AG04449 (cell line): ENCODE measurements at places on chromosomes 3 and 15.
A peak's percentile ranks its signal among the peaks of the same experiment; 100 is the strongest.

DNA sequence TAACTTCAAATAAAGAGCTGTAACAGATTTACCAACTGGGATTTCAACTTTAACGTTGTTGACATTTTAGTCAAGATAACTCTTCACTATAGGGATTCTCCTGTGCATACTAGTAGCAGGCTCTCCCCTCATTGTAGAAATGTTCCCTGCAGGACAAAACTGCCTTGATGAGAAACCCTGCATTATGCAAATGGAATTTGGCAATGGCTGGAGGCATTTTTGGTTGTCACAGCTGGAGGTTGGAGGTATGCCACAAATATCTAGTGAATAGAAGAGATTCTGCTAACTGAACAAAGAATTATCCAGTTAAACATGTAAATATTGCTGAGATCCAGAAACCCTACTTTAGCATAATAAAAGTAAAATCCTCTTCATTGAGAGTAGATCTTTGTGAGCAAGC, 928.8 kb upstream of the ALCAM start:
- peak; percentile 24 for DNase-seq

DNA sequence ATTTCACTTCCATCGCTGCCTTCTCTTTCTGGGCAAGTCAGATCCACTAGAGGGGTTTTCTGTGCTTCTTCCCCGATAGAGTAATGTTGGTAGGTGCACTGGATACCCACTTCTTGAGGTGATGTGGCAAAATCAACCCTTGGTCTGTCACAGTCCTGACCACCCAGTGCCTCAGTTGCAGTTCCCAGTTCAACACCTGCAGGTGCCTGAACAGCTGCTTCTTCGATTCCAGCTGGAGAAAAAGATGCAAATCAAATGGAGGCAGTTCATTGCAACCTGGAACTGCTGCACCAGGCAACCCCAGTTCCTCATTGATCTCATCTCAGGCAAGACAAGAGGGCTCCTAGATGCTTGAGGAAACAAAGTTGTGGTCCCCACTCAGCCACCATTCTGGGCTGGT, 186.6 kb downstream of the UBE2E2 start:
- no peak for DNase-seq

- no peak for DNase-seq
These were observed 357.5 kb downstream of the FOXP1 start for GRCh38 chr3:71225951-71226564.

DNA sequence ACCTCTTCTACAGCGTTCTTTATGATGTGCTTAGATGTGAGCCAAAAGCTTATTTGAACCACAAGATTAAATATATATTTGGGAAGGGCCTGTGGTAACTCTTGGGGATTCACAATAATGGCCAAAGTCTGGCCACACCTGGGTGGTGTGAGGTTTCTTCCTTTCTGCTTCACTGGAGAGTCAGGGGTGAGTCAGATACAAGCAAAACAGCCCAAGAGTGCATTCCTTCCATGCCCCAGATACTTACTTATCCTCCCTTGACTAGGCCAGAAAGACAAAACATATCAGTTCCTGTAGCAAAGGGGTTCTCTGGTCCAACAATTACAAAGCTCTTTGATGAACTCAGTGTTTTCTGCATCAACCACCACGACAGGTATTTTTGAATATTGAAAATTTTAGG, 941 bp downstream of the ZBED2 start:
- peak; percentile 47 for DNase-seq

- no peak for DNase-seq
These were observed 297.6 kb downstream of the TBC1D5 start for GRCh38 chr3:17444865-17445264.

GRCh38 chr3:138681463-138682220, 73.1 kb downstream of the FAIM start:
- no peak for DNase-seq

GRCh38 chr3:177482048-177482691, 284.9 kb upstream of the TBL1XR1 start:
- DNase-seq: no peak

DNA sequence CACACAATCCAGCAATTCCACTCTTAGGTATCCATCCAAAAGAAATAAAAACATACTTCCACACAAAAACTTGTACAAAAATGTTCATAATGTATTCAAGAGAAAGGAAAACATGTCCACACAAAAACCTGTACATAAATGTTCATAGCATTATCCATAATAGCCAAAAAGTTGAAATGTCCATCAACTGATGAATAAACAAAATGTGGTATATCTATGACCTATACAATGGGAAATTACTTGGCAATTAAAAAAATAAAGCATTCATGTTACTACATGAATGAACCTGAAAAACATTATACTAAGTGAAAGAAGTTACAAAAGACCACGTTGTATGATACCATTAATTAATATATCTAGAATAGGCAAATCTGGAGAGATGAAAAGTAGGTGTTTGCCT, 17.9 kb downstream of the FRMD5 start:
- no peak for DNase-seq

DNA sequence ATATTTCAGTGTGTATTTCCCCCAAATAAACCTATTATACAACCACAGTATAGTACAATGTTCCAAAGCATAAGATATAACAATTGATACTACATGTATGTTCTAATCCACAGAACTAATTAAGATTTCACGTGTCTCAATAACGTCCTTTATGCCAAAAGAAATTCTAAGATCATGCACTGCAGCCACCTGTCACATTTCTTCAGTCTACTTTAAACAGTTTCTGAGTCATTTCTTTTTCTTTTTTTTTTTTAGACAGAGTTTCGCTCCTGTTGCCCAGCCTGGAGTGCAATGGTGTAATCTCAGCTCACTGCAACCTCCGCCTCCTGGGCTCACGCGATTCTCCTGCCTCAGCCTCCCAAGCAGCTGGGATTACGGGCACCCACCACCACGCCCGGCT, 190.2 kb downstream of the STAG1 start:
- no peak for DNase-seq

- no peak for DNase-seq
These were observed 1.0 kb downstream of the COPS2 start for GRCh38 chr15:49154359-49154758.

DNA sequence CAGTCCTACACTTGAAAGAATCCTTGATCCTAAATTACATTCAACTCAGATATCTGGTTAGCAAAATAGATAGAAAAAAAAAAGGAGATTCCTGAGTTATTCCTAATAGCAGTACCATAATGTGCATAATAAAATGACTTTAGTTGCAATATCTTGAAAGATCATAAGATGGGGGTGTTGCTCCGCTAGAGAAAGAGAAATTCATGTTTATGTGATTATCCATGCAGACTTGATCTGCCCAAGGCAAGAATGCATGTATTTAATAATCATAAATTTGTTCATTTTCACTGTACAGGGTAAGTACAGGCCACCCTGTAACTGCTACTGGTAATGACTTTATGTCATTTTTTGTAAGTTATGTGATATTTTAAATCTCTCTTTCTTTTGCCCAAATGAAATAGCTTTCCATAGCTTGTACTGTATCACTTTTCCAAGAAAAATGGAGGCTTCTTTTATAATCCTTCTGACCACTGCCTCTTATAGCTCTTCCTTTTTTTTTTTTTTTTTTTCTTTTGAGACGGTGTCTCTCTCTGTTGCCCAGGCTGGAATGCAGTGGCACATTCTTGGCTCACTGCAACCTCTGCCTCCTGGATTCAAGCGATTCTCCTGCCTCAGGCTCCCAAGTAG, 84.6 kb downstream of the HCN4 start:
- DNase-seq: no peak

GRCh38 chr15:67082007-67082536, 16.7 kb downstream of the SMAD3 start:
- DNase-seq: no peak

DNA sequence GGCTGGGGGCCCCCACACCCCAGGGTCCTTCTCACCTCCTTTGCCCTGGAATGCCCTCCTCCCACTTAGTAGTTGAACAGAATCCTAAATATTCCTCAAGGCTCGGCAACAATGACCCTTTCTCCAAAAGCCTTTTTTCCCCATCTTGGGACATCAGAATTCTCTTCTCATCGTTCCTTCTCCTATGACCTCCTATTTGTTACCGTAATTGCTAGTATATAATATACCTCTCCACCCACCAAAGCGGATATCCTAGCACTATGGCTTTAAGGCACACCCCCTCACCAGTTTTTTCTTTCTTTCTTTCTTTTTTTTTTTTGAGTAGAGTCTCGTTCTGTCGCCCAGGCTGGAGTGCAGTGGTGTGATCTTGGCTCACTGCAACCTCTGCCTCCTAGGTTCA, 16.8 kb downstream of the HDAC11 start:
- no peak for DNase-seq

DNA sequence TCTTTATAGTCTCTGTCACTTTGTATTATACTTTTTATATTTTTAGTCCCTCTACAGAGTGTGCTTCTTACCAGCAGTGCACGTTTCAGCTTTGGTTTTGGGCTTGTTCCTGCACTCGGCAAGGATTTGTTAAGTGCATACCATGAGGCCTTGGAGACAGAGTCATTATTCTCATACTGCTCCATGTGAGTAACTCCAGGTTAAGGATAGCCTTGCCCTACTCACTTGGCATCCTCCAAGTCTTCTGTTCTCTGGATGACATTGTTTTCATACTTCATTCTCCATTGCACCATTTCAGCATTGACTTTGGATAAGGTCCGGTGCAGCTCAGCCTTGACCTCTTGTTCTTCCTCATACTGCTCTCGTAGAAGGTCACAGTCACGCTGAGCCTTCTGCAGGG, 96.4 kb downstream of the MYH15 start:
- DNase-seq: no peak

- peak; percentile 19 for DNase-seq
These were observed 43.2 kb downstream of the MINAR1 start for GRCh38 chr15:79475306-79475705.

DNA sequence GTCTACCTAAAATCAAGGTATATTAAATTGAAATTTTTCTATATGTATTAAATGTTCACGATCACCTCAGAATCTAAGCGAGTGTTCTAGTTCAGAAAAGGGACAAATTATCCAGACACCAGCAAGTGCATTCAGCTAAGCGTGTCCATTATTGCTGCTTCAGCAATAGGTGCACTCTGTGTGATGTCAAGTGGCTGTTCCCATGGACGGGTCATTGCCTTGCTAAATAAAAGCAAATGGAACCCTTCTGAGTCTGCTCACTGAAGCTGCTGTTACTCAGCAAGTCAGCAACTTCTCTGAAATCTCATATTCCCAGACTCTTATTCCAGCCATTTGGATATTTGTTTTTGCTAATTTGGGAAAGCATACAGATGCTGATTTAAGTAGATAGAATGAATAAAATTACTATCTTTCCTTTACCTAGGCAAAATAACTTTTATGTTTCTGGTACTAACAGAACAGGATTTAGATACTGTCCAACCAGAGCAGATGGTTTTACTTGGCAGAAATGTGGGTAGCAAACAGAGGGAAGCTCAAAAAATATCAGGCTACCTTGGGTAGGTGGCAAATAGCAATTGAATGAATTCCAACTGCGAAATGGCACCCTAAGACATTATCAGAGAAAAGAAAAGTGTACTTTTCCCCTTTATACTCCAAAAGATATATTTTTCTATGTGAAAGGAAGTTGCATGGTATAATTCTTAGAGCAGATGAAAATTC, 407.0 kb downstream of the GAP43 start:
- no peak for DNase-seq

DNA sequence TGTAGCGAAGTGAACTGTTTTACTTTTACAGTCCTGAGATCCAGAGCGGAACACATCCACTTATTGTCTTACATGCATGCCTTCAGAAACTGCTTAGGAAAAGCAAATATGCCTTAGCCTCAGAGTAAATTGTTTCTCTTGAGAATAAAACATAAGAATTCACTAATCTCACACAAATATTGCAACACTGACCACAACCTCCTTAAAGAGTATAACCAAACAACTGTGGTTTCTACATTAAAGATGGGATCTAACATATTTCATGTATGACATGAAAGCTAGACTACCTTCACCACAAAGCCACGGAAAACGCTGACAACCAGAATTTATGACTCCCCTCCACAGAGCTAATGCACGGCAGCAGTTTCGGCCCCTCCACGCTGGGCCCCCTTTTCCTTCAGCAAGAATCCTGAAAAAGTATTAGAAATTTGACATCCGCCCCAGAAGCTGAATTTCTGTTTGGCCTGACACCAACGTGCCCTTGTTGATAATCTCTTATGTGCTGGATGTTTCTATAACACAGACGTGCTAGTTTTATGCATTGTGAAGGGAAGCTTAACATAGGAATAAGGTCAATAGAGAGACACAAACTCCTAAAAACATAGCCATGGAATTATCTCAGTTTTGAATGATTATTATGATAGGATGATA, 84.6 kb downstream of the GREM1 start:
- DNase-seq: peak; percentile 89

GRCh38 chr3:10555263-10555662, 49.9 kb upstream of the ATP2B2 start:
- no peak for DNase-seq

GRCh38 chr15:47293466-47294162, 423.7 kb upstream of the SEMA6D start:
- DNase-seq: peak; percentile 94

DNA sequence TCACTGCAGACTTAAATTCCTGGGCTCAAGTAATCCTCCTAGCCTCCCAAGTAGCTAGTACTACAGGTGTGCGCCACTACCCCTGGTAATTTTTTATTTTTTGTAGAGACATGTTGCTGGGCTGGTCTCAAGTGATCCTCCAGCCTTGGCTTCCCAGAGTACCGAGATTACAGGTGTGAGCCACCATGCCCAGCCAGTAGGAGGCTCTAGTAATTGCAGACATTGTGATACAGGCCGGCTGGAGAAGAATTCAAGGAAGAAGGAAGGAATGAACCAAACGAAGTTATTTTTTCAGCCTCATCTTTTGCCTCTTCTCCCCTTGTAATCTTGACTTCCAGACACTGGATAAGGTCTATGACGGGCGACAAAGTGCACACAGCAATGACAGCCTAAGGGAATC, 3.2 kb upstream of the PPP4R2 start:
- DNase-seq: no peak

DNA sequence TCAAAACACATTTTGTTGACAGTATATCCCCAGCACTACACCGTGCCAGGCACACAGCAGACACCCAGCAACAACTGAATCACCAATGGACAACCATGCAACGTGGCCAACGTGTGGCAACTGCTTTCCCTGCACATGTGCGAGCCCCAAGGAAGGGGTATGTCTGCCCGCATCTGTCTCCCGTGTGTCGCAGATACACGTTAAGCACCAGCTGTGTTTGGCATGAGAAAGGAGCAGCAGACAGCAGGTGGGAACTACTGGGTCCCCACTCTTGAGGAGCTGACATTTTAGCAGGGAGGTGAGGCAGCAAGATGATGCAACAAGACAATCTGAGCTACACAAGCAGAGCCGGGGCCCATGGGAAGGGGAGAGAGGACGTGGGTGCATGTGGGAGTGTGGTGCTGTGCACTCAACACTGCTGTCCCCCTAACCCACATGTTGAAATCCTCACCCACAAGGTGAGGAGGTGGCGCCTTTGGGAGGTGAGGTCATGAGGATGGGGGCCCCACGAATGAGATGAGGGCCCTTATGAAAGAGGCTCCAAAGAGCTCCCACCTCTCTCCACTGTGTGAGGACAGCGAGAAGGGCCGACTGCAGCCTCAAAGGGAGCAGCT, 56.2 kb downstream of the ROPN1B start:
- DNase-seq: no peak

GRCh38 chr3:42216931-42217333, 49.1 kb downstream of the CCK start:
- DNase-seq: no peak

GRCh38 chr3:36379872-36380220, 458 bp upstream of the STAC start:
- DNase-seq: no peak
